Endothelial cell (in vitro differentiated cells): ENCODE measurements at places on chromosomes 2 and 18.

- no peaks in the 10 kb centered on the region for H3K27me3 ChIP-seq
- no peak for DNase-seq
- H3K27ac ChIP-seq, result no peak overlapping the region
- H3K4me1 ChIP-seq, result peaks cover 16% of the 10 kb centered on the region
Measured at GRCh38 chr2:225472161-225472560, 72.7 kb downstream of the NYAP2 start.

- H3K4me1 ChIP-seq, result peaks cover 8% of the 10 kb centered on the region
- no peaks in the 10 kb centered on the region for H3K36me3 ChIP-seq
- DNase-seq, result no peak
- H3K4me3 ChIP-seq, result no peak overlapping the region
- no peak overlapping the region for H3K27ac ChIP-seq
- peaks cover 6% of the 10 kb centered on the region for H3K27me3 ChIP-seq
Measured at GRCh38 chr2:231373786-231374349, 21.6 kb upstream of the B3GNT7 start.

GRCh38 chr18:35771172-35771571 lies 189.6 kb downstream of the GALNT1 start:
- H3K4me3 ChIP-seq, result no peak overlapping the region
- H3K27me3 ChIP-seq, result peaks cover 3% of the 10 kb centered on the region
- no peaks in the 10 kb centered on the region for H3K36me3 ChIP-seq
- H3K4me1 ChIP-seq, result no peaks in the 10 kb centered on the region
- DNase-seq, result no peak

DNA sequence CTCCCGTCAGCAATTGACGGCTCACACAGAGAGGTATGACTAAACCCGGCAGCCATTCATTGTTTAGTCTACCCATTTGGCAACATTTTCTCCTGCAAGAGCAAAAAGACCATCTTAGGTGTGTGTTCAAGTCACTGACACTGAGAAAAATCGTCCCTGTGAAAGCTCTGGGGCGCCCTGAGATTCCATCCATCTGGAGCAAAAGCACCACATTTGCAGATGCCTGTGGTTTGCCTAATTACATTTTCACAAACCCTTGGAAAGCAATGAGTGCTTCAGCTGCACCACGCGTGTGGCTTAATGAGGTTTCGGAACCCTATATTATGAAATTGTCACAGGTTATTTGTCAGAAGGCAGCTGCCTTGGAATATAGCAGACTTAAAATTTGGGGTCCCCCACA lies 110.7 kb upstream of the PTPRM start:
- peaks cover 20% of the 10 kb centered on the region for H3K4me1 ChIP-seq
- DNase-seq, result no peak
- no peak overlapping the region for H3K4me3 ChIP-seq
- H3K36me3 ChIP-seq, result no peaks in the 10 kb centered on the region
- H3K27me3 ChIP-seq, result peaks cover 7% of the 10 kb centered on the region

DNA sequence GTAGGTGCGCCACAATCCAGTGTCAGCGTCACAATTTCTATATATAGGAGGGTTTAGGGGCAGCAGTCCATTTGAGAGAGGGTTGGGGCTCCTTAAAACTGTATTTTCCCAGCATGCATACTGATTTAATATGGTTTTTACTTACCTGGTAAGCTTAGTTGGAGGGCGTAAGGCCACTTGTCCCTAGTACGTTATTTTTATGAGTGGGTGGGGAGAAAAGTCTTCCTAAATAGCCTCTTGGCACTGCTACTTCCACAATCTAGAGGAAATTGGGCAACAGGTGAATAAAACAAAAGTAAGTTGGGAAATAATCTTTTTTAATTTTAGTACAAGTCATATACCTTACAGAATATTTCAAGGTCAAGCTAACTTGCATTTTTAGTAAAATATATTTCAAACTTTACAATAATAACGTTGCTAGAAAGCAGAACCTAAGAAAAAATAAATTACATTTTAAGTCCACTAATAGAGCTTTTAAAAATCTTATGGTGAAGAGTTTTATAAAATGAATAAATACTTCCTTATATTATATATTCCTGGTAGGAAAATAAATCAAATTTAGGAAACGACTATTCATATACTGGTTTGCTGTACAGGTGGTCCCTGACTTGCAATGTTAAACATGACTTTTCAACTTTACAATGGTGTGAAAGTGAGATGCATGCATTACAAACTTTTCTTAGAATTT lies 20.9 kb downstream of the DHRS9 start:
- peaks cover 3% of the 10 kb centered on the region for H3K4me1 ChIP-seq
- H3K36me3 ChIP-seq, result no peaks in the 10 kb centered on the region
- H3K4me3 ChIP-seq, result no peak overlapping the region
- H3K27me3 ChIP-seq, result no peaks in the 10 kb centered on the region
- H3K27ac ChIP-seq, result no peak overlapping the region

- H3K4me1 ChIP-seq, result peaks cover 19% of the 10 kb centered on the region
- DNase-seq, result no peak
- H3K27ac ChIP-seq, result no peak overlapping the region
- no peaks in the 10 kb centered on the region for H3K27me3 ChIP-seq
Measured at GRCh38 chr2:226788881-226789490, 10.6 kb downstream of the IRS1 start.

- H3K27ac ChIP-seq, result no peak overlapping the region
- H3K4me3 ChIP-seq, result no peak overlapping the region
- no peak for DNase-seq
- no peaks in the 10 kb centered on the region for H3K36me3 ChIP-seq
- peaks cover 7% of the 10 kb centered on the region for H3K27me3 ChIP-seq
Measured at GRCh38 chr2:260507-261161, 3.2 kb downstream of the SH3YL1 start.

GRCh38 chr2:128580988-128581848 lies 262.6 kb upstream of the HS6ST1 start:
- no peak for DNase-seq
- H3K36me3 ChIP-seq, result no peaks in the 10 kb centered on the region

GRCh38 chr2:125701070-125701469 lies 954.9 kb upstream of the GYPC start:
- H3K27me3 ChIP-seq, result no peaks in the 10 kb centered on the region
- DNase-seq, result no peak
- H3K4me1 ChIP-seq, result no peaks in the 10 kb centered on the region
- H3K27ac ChIP-seq, result no peak overlapping the region
- no peaks in the 10 kb centered on the region for H3K36me3 ChIP-seq

- peaks cover 4% of the 10 kb centered on the region for H3K36me3 ChIP-seq
- H3K27ac ChIP-seq, result no peak overlapping the region
- H3K27me3 ChIP-seq, result peaks cover 1% of the 10 kb centered on the region
Measured at GRCh38 chr18:49168281-49168985, 217.7 kb upstream of the SMAD7 start.
